NCI-H2171 treated with DMSO at 0.1 percent for 48 hours (cell line): ENCODE measurements at places on chromosomes 5 and 9.

DNA sequence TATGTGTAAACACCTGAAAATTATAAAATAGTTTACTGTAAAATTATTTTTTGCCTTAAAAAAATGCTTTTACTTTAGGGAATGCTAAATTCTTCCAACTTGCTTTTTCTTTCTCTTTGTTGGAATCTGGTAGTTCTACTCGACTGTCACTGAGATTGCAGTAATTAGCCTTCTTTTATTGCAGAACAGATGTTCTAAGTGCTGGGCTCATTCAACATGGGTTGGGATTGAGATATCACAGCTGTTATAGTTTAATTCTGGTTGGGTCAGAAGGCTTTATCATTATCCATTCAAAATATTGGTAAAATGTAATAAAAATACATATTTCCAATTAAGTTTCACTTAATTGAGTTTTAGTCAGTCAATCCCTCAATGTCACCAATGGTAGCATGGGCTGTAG lies 686.7 kb downstream of the CDH18 start:
- peak; percentile 50 for DNase-seq

DNA sequence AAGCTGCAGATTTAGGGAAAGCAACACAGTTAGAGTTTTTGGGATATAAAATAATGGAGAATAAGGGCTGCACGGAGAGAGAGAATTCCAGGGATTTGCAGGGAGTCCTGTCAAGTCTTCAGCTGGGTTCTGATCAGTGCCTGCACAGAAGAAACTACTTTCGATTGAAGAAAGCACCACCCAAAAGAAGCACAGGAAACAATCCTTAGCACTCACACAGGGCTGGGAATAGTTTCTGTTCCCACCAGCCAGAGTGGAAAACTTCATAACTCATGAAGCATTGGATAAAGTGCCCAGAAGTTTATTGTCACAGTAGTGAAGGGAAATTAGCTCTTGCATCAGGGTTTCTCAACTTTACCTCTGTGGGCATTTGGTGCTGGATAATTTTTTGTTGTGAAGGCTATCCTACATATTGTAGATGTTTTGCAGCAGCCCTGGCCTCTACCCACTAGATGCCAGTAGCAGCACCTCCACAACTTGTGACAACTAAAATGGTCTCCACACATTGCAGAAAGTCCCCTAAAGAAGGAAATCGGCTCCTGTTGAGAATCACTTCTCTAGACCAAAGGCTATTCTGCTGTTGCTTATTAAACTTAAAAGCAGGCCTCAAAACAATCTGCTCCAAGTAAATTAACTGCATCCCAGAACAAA lies 71.0 kb upstream of the FAM120A start:
- DNase-seq, result no peak

DNA sequence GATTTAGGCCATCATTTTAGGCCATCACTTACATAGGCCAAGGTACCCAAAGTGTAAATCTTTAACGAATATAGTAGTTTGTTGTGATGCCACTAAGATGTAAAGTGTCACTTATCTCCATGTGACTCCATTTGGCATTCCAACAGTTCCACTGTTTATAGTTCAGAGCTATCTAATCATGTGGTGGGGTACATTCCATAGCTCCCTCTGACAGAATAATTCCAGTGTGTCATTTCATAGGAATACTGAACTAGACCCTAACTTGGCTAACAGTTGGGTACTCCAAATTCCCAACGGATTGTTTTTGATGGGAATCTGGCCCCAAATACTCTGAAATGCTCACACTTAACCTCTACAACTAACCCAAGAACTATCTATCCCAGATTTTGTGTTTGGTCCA lies 76.7 kb upstream of the FST start:
- no peak for DNase-seq

DNA sequence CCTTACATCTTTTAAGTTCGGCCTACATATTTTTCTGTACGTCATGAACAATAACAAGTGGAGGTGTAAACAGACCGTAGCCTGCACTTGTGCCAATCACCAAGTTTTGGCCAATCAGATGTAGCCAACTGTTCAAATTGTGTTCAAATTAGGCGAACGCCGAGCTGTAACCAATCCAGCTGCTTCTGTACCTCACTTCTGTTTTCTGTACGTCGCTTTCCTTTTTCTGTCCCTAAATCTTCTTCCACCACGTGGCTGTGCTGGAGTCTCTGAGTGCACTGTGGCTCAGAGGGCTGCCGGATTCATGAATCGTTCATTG lies 26.4 kb downstream of the TRIM14 start:
- no peak for DNase-seq

DNA sequence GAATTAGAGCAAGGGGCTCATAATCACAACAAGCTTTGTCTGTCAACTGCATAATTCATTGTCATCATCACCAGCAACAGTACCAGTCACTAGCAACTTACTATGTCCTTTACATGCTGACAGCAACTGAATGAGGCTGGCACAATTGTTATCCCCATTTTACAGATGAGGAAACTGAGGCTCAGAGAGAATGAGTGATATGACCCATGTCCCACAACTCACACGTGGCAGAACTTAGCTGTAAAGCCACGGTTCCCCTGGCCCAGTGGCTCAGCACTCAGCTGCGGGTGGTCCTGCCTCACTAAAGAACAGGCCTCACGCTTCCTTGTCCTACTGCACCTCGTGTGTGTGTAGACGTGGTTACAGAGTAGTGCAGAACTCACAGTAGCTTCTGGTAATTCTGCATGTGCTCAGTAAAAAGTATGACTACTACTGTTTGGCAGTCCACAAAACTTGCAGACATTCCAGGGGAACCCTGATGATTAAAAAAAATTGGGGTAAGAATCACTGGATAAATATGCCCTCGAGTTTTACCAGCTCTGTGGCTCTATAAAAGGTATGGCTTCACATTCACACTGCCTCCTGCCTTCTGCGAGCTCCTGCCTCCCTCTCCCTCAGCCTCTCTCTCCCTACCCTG lies 30.2 kb downstream of the AFAP1L1 start:
- no peak for DNase-seq

DNA sequence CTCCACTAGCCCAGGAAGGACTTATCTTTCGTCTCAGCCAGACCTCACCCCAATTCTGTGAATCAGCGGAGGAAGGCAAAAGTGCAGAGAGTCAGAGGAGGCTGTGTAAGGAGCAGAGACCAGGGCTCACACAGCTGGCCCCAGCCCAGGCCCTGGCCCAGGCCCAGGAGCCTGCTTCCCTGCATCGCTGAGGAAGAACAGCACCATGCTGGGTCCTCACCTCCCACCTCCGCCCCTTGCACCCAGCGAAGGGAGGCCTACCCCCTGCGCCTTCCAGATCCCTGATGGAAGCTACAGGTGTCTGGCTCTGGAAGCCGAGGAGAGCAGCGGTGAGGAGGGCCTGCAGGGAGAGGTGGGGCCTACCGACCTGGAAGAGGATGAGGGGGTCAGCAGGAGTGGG lies 22.3 kb upstream of the SYNPO start:
- no peak for DNase-seq

GRCh38 chr5:181246276-181247049 lies 2.8 kb upstream of the RACK1 start:
- DNase-seq, result no peak

GRCh38 chr9:99867968-99868367 lies 38.5 kb upstream of the STX17 start:
- no peak for DNase-seq

GRCh38 chr9:90966480-90967144 lies 165.0 kb downstream of the SYK start:
- DNase-seq, result no peak

- no peak for DNase-seq
Measured at GRCh38 chr9:37061768-37062167, 27.7 kb upstream of the PAX5 start.

DNA sequence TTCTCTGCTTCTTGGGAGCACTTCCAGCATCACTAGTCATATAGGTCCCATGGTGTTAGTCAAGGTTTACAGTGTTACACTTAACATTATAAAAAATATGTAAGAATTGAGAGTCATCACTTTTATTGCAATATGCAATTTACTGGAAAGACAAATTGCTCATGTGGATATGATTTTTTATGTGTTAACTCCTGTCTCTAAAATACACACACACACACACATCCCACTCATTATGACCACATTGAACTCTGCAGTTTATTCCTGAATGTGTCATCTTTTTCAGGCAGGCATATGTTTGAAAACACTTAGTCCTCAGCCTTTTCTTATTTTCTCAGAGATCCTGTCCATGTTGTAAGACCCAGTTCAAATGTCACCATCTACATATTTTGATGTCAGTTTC lies 148.5 kb upstream of the MRPS30 start:
- DNase-seq, result no peak

GRCh38 chr5:891117-891836 lies 1.3 kb downstream of the BRD9 start:
- no peak for DNase-seq

DNA sequence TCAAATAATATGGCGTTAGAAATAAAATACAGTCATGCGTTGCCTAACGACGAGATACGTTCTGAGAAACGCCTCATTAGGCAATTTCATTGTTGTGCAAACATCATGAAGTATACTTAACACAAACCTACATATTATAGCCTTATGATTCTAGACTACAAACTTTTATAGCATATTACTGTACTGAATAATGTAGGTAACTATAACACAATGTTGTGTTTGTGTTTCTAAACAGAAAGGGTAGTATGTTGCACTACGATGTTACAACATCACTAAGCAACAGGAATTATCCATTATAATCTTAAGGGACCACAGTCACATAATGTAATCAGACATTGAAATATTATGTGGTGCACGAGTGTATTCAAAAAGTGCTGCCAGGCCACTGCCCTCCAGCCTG lies 3.0 kb upstream of the SMC2 start:
- no peak for DNase-seq

DNA sequence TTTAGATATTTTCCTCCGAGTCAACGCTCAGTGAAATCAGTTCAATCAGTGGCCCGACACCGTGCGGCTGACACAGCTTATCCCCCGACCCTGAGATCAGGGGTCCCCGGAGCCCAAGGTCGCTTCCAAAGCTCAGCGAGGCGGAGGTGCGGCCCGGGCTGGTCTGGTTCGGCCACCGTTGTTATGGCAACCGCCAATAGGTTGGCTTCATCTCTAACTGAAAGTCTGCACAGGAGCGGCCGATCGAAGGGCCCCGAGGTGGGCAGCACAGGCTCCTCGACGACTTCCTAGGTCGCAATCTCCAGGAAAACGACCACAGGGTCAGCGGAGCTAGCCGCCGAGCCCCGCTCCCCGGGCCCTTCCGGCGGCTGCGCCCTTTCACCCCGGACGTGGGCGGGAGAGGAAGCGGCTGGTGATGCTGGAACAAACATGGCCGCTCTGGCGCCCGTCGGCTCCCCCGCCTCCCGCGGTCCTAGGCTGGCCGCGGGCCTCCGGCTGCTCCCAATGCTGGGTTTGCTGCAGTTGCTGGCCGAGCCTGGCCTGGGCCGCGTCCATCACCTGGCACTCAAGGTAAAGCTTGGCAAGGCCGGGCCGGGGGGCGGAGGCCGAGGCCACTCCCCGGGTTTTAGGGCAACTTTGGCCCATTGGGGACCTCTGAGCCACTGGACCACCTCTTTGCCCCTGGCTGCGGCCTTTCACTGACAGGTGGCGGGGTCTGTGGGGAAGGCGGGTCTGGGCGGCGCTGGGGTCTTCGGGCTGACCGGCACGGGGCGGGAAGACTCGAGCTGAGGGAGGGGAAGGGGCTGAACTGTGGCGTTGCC lies at the start of gene GPR107:
Gene GPR107, plus strand, starts transcription at position 403 of the 821 bp plus-strand sequence. Its CDS starts 27 bp downstream, at position 430.
- peak; percentile 72 for DNase-seq

- no peak for DNase-seq
Measured at GRCh38 chr5:104018299-104018698, 455.7 kb upstream of the NUDT12 start.

- DNase-seq, result no peak
Measured at GRCh38 chr9:84554069-84554664, 115.4 kb upstream of the NTRK2 start.

DNA sequence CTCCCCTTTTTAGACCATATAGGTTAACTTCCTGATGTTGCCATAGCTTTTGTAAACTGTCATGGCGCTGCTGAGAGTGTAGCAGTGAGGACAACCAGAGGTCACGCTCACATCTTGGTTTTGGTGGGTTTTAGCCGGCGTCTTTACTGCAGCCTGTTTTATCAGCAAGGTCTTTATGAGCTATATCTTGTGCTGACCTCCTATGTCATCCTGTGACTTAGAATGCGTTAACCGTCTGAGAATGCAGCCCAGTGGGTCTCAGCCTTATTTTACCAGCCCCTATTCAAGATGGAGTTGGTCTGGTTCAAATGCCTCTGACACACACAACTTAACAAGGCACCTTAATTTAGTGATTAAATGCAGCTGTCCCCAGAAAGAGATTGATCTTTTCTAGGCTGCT lies 23.9 kb upstream of the KDM4C start:
- DNase-seq, result no peak

- DNase-seq, result peak; percentile 4
Measured at GRCh38 chr5:147558826-147559225, 49.0 kb upstream of the DPYSL3 start.

GRCh38 chr9:28956116-28956880 lies 1383.0 kb upstream of the C9orf72 start:
- DNase-seq, result peak; percentile 85

DNA sequence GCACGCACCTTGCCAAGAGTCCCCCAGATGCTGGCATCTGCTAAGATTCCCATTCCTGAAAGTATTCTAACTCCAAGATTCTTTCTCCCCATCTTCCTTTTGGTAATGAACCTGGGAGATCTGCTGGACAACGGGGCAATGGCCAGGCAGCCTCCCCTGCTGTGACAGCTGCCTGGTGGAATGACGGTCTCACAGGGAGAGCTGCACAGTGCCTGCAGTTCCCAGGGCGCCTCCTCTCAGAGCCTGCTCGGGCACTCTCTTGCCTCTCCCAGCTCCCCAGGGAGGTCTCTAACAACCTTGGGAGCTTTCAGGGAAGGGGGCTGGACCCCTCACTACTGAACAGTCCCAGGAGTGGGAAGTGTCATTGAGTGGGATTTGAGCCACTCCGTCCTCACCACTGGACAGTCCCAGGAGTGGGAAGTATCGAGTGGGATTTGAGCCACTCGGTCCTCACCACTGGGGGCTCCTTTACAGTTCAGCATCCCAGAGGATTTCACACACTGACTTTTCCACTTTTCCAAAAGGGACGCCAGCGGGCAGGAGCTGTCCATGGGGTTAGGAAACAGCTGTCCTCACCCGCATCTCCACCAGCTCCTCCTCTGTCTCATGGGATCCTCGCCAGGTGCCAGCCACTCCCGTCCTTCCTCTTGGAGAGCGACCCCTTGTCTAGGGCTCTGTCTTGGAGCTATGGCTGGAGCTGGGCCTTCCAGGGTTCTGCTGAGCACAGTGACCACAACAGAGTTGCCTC lies 65.7 kb downstream of the ADAMTS2 start:
- no peak for DNase-seq

DNA sequence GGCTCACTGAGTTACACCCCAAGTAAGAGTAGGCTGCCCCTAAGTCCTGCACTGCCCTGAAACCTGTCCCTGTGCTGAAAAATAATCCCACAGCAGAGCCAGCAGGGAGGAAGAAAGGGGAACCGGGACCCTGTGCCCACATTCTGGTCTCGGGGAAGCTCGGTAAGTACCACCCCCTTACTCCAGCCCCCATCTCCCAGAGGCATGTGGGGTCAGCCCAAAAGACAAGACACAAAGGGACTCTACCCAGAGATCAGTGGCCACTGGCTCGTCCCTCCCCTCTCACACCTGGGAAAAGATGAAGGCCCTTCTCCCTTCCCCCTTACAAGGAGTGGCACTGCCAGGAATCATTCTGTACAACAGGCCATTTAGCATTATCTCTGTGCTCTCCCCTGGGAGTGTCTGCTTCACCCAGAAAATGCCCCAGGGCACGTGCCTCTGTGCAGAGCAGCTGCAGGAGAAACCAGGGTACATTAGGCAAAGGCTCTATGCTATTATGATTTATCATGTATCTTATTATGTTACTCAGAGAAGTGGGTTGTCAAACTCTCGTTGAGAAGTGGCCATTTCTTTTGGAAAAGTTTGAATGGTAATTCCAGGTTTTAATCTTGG lies 71.3 kb downstream of the NDFIP1 start:
- no peak for DNase-seq
